ENCODE measurements at places on chromosomes 13 and 19.

DNA sequence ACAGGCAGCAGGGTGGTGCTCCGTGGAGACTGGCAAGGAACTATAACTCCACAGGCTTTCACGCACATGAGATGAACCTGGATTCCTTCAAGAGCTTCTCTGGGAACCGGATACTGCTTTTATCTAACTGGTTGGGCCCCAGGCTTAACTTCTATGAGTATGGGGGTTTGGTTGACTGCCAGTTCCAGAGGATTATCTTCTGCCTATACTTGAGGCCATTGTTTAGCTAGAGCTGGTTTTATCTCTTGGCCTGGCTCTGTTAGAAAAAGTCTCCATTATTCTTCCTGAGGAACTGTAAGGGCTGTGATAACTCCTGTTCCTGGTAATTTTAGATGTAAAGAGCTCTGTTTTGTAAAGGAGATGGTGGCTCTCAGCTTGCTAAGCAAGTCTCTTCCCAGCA lies 40.9 kb downstream of the ZNF846 start:
- no peak for DNase-seq

- no peak for DNase-seq
Observed at GRCh38 chr19:50906217-50906616, 5.0 kb downstream of the KLK4 start.

GRCh38 chr19:459724-460511 lies 915 bp downstream of the SHC2 start:
- DNase-seq, result no peak

GRCh38 chr19:34493038-34493648 lies 11.6 kb downstream of the WTIP start:
- no peak for DNase-seq

Data from activated naive CD4-positive, alpha-beta T cell (primary cell).